Myometrial cell (primary cell): ENCODE measurements at places on chromosomes 4 and X. TPM values are rescaled to one million over a fixed set of nuclear protein-coding genes. Genes with fewer than 3 reads are reported as not detected.

CAPN6 gene
- 0.18 TPM in 1 of 2 replicates, not detected in the other for total RNA-seq

MAGEE1 gene
- total RNA-seq, result 0.53 and 0.86 TPM in 2 replicates

AKAP14 gene
- total RNA-seq, result not detected in 2 replicates

ATP2B3 gene
- not detected in 2 replicates for total RNA-seq

ZFX gene
- 30.3 and 45.2 TPM in 2 replicates for total RNA-seq

COL25A1 gene
- not detected in 2 replicates for total RNA-seq

MAGED4B gene
- total RNA-seq, result 87.9 and 112 TPM in 2 replicates

RAB40AL gene
- total RNA-seq, result not detected in 2 replicates

DCHS2 gene
- not detected in 2 replicates for total RNA-seq

FGD1 gene
- 11.2 and 12.9 TPM in 2 replicates for total RNA-seq

SH3D19 gene
- total RNA-seq, result 54.5 and 59.5 TPM in 2 replicates

TACR3 gene
- total RNA-seq, result not detected in 2 replicates

CDX4 gene
- not detected in 2 replicates for total RNA-seq

HPGDS gene
- total RNA-seq, result not detected in 2 replicates

VEGFC gene
- total RNA-seq, result 37.2 and 39.3 TPM in 2 replicates
